ENCODE measurements at places on chromosomes 5 and 9. TPM values are rescaled to one million over a fixed set of nuclear protein-coding genes. Genes with fewer than 3 reads are reported as not detected.

The C9orf43 gene
- 0.59 TPM for polyA plus RNA-seq

The BTNL3 gene
- not detected for polyA plus RNA-seq

The ANKRD18A gene
- polyA plus RNA-seq = not detected

The MPDZ gene
- 17.2 TPM for polyA plus RNA-seq

The MAML1 gene
- 5.8 TPM for polyA plus RNA-seq

The AIF1L gene
- polyA plus RNA-seq = 0.28 TPM

The BAAT gene
- not detected for polyA plus RNA-seq

The HSDL2 gene
- polyA plus RNA-seq = 35.8 TPM

DNA sequence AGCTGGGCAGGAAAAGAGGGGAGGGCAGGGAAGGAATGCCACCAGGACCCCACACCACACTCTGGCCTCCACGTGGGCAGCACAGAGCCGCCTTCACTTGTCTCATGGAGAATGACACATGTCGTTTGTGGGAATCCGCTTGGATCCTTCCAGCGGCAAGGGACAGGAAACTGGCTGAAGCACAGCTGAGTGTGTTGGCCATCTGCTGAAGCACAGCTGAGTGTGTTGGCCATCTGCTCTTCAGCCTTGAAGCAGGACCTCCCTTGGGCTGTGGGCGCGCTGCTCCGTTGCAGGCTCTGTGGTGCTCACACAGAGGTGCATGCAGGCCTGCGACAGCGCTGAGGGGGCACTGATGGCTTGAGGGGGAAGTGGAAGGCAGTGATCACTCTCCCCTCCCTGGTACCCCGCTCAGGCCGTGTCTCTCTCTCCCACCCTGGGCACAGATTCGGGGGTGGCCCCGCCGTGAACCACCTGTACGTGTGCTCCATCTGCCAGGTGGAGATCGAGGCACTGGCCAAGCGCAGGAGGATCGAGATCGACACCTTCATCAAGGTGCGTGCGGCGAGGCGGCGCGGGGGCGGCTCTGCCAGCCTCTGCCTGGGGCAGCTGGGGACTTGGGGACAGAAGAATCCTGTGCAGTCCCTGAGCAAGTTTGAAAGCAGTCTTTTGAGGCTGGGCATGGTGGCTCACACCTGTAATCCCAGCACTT, 40.6 kb downstream of the USP20 start:
- no peak for DNase-seq

GRCh38 chr5:179415291-179416060, 70.2 kb upstream of the ADAMTS2 start:
- DNase-seq = no peak

GRCh38 chr5:35608881-35609779, 8.5 kb upstream of the SPEF2 start:
- DNase-seq = peak; percentile 9

GRCh38 chr9:17600962-17601593, 22.2 kb downstream of the SH3GL2 start:
- peak; percentile 32 for DNase-seq

GRCh38 chr9:80158554-80159170, 586.9 kb downstream of the TLE4 start:
- no peak for DNase-seq

DNA sequence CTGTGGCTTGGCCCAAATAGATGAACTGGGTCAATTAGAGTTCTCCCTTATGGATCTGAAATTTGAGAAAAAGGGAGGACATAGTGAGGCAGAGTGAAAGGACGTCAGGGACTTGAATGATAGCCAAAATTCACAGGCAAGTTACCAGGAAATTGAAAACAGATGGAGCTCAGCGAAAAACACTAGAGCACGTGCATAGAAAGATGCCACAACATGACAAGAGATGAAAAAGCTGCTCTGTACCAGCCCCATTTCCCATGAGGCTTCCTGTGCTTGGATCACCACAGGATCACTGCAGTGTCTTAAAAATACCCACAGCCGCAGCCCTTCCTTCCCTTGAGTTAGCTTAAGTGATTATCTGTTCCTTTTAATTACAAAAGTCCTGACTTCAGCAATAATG, 39.0 kb upstream of the HOMER1 start:
- DNase-seq = peak; percentile 54

DNA sequence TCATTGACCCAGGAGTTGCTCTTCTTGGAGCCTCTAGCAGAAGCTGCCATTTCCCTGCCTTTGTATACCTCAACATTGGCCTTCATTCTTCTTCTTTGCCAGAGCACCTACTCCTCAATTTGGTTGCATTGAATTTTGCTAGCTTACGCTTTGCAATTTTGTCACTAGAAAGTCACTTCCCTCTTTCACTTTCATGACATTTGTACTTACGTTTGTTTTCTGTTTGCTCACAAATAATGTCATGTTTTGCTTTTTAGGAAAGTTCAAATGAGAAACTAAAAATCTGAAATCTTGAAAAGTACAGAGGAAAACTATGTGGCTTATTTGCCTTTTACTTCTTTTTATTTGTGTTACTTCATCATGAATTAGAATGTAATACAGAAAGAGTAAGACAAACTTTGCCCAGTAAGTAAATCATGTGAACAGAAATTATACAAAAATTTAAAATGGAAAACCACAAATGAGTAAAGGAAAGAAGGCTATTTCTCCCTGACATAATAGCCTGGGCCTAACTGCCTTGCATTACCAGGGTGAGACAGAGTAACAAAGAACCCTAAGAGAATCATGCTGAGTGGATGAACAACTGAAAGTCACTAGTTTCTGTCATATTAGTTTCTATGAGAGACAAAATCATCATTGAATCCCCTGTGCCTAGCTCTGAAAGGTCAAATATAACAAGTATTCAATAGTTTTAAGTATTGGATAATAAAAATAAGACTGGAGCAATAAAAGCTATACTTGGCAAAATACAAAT, 7.4 kb upstream of the IFNA1 start:
- DNase-seq = no peak

- DNase-seq = no peak
Measured at GRCh38 chr9:106310782-106311181, 552.2 kb upstream of the ZNF462 start.

DNA sequence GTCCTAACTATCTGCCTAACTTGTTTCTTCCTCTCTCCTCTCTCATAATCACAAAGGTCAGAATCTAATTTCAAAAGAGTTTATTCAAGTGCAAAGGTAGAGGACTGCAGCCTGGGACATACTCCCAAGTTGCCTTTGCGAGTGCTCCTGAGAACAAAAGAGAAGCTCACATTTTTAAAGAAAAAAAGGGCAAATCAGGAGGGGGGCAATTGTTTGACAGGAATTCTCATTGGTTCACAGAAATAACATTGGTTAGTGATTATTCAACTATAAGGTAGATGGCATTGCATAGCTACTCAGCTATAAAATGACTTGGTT, 108.1 kb upstream of the RAI14 start:
- no peak for DNase-seq

- DNase-seq = no peak
Measured at GRCh38 chr9:124248960-124249359, 8.8 kb upstream of the NEK6 start.

DNA sequence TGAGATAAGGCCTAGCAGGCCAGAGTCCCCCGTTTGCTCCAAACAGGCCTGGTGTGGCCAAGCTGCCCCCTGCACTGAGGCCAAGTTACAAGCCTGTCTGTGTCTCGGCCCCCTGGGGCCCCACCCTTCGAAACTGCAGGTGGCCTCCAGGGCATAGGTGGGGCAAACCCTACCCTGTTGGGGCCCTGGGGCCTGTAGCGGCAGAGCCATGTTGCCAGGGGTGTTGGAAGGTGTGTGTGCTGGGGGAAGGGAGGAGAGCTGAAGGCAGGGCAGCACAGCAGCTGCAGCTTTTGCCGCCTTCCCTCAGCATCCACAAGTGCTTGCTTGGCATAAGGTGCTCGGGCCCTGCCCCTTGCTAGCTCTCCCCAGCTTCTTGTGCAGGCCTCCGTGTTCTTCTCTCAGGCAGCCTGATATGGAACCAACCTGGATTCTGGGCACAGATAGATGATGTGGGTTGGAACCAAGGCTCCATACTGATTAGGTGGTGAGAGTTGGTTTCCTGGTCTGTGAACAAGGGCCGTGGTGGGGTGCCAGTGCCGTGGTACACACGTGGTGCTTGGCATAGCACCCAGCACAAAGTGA, 12.7 kb downstream of the IRF1 start:
- no peak for DNase-seq

DNA sequence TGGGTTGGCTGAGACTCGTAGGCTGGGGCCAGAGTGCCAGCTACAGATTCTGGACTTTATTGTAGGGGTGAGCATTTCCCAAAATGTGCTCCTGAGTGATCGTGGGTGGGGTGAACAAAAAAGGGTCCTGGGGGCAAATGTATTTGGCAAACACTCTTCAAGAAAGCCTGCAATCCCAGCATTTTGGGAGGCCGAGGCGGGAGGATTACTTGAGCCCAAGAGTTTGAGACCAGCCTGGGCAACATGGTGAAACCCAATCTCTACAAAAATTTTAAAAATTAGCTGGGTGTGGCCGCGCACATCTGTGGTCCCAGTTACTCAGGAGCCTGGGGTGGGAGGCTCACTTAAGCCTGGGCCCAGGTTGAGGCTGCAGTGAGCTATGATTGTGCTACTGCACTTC, 55.5 kb upstream of the CDKN2AIPNL start:
- no peak for DNase-seq

GRCh38 chr9:33884856-33885701, 68.1 kb downstream of the UBE2R2 start:
- DNase-seq = peak; percentile 28

- DNase-seq = peak; percentile 59
Measured at GRCh38 chr5:122014236-122014935, 52.6 kb downstream of the SRFBP1 start.

Data from GM23248 (cell line).